ENCODE measurements at places on chromosomes 4 and X. TPM values are rescaled to one million over a fixed set of nuclear protein-coding genes. Genes with fewer than 3 reads are reported as not detected.

- no peak for DNase-seq
These were observed 13.9 kb downstream of the QDPR start for GRCh38 chr4:17497890-17498523.

ATOH1 gene
- total RNA-seq, result not detected

GRCh38 chrX:72080150-72080549 lies 51.6 kb downstream of the RTL5 start:
- DNase-seq, result no peak

DNA sequence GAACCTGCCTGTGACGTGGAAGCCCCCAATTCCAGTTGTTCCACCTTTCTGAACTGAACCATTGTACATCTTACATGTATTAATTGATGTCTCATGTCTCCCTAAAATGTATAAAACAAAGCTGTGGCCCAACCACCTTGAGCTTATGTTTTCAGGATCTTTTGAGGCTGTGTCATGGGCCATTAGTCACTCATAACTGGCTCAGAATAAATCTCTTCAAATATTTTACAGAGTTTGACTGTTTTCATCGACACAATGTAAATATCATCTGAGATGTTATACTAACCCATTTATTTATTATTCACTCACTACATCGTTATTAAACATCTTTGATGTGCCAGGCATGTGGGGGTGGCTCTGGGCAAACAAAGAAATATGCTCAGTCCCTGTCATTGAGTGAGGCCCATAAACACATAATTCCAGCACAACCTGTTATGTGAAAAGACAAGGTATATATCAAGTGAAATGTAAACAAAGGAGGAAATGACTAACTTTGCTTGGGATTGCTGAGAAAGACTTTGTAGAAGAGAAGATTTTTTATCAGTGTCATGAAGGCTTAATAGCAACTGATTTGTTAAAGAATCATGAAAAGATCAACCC lies 34.5 kb upstream of the PPM1K start:
- DNase-seq, result no peak

RAB39B gene
- 8.4 TPM for total RNA-seq

DNA sequence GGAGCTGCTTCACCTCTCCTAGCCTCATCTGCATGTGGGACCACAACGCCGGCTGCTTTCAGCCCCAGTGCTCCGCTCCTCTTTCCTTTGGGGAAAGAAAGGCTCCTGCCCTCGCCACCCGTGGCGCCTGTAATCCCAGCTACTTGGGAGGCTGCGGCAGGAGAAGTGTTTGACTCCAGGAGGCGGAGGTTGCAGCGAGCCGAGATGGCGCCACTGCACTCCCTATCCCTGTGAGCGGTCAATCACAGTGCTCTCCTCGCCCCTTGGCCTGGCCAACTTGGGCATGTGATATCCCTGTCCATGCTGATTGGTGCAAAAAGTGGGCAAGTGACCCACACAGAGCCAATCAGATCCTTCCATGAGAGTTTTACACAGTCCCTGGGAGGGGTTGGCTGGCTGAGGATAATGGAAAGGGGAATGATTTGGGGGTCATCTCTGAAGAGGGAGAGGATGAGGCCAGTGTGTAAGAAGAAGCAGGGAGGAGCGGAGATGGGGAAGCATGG lies 56.2 kb downstream of the WFS1 start:
- DNase-seq, result no peak

- DNase-seq, result no peak
These were observed 42.9 kb upstream of the CYP4V2 start for GRCh38 chr4:186148336-186148975.

CDX4 gene
- not detected for total RNA-seq

- no peak for DNase-seq
These were observed 45.0 kb downstream of the PSAPL1 start for GRCh38 chr4:7389719-7390118.

CACNA1F gene
- total RNA-seq, result 0.19 TPM

Measured in activated T-cell treated with anti-CD3 and anti-CD28 coated beads, Interleukin-2, amount 50 U/mL, for 4 hours (primary cell).